ENCODE measurements at places on chromosomes 13 and 19.
A peak's percentile ranks its signal among the peaks of the same experiment; 100 is the strongest.

- no peak for DNase-seq
Measured at GRCh38 chr19:53880711-53881481, 1.1 kb upstream of the PRKCG start.

DNA sequence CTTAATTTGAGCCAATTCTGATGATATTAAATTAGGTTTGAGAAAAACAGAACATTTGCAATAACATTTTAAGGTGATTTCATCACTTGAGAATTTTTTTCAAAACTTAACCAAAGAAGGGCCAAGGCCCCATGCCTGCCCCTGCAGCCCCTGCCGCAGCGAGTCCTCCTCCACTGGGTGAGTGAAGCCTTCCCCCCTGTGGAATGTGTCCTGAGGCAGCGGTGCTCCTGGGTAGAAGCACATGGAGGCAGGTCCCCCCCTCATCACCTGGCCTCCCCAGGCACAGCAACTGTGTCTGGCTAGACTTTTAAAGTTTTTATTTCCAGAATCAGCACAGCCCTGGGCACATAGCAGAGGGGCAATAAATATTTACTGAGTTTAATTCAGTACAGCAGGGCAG, 10.8 kb downstream of the SOX1 start:
- DNase-seq, result no peak

GRCh38 chr19:4115050-4115817, 8.7 kb downstream of the MAP2K2 start:
- DNase-seq, result no peak

DNA sequence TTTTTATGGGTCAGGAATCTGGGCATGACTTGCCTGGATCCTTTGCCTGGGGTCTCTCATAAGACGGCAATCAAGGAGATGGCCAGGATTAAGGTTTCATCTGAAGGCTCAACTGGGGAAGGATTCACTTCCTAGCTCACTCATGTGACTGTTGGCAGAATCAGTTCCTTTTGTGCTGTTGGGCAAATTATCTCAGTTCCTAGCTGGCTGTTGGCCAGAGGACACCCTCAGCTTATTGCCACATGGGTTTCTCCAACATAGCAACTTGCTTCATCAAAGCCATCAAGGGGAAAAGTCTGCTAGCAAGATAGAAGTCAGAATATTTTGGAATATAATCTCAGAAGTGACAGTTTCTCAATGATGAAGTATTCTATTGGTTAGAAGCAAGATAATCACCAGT, 12.2 kb upstream of the EVI5L start:
- no peak for DNase-seq

- DNase-seq, result peak; percentile 48
Measured at GRCh38 chr13:23433171-23434153, at the start of gene SACS. SACS (minus strand) TSS chr13:23433702; CDS start chr13:23411239, 22,463 bp downstream.

GRCh38 chr13:106462710-106463109, 72.8 kb downstream of the EFNB2 start:
- DNase-seq, result no peak

DNA sequence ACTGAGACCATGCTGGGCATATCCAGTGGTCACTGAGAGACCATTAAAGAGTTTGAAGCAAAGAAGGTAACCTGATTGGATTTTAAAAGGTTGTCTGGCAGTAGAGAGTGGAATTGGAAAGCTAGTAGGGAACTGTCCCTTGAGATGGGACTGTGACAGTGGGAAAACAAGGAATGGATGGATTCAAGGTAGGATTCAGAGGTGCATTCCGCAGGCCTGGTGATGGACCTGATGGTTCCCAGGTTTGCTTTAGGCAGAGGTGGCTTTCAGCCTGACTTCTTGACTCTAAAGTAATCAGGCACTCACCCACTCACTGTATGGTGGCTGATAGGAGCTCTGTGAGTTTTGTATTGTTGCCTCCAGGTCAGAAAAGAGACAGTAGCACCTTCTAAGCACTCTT, 73.0 kb downstream of the DHRS12 start:
- DNase-seq, result no peak

GRCh38 chr19:40718774-40719391, 2.0 kb downstream of the ITPKC start:
- DNase-seq, result peak; percentile 57
